ENCODE measurements at places on chromosomes 1 and 21.

DNA sequence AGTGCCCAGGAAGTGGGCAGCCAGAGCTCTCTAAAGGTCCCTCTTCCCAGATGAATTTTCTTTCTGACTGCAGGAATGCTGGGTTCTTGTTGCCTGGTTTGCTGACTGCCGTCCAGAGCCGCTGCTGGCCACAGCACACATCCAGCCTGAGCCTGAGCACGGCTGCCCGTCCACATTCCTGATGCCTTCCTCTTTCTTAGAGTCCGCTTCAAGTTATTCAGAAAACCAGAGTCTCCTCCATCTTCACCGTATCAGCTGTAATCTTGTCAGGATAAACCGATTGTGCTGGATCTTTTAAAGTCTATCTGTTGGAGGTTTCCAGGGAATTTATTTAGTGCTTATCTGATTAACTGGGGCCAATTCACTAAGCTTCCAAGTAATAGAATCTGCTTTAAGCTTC is 84.8 kb upstream of the BCAR3 start:
- no peak for DNase-seq

- DNase-seq = no peak
Measured at GRCh38 chr1:225860876-225861441, 21.2 kb downstream of the TMEM63A start.

DNA sequence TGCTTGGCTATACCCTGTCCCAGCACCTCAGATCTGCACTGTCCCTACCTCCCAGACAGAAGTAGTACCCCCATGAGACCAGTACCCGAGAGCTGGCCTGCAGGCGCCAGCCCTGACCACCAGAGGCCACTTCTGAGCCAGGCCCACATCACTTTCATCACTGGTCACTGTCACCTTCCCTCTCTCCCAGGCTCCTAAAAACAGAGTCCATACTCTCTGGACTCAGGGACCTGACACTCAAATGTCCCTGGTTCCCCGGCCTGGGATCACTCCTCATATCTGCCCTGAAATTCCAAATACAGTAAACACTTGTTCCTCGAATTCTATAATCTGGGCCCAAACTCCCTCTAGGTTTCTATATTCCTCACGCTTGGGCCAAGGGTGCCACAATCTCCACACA is 18.7 kb downstream of the TMEM53 start:
- DNase-seq = no peak

DNA sequence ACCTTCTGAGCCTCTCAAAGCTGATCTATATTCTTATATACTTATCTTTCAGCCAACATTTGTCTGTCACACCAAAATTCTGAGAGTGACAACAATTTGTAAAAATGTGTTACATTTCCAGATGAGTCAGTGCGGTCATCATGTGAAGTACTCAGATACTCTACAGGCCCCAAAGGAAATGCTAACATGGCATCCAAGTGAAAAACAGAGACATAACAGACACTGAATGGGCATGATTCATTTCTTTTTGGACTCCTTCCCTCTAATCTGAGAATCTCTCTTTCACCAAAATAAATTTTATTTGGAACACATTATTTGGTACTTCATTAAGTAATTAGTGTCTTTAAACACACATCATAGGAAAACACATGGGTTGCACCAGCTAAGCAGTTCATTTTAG is 96.6 kb downstream of the SLC44A5 start:
- no peak for DNase-seq

- DNase-seq = no peak
Measured at GRCh38 chr1:27038020-27038419, 25.4 kb upstream of the TENT5B start.

DNA sequence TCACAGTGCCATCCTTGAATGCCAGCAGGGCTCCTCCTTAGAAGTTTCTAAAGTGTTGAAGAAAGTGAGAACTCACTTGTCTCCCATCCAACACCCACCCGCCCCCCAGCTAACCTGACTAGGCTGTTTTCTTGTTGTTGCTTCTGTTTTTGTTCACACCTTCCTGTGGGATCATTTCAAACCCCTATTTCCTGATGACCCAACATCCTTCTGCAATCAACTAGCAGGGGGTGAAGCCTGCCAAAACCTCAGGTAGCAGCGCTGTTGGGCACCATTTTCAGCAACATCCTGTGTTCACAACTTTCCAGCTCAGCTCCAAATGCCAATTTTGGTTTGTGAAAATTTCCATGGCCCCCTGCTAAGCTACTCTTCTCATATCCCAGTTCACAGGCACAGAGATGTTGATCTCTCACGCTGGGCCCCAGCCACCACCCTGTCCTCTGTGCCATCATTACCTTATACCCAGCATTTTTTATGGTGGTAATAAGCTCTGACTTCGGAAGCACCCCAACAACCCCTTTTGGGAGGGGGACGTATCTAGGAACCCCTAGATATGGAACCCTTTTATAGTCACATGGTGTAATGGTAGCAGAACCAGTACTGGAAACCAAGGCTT is 41.4 kb downstream of the CDC7 start:
- no peak for DNase-seq

DNA sequence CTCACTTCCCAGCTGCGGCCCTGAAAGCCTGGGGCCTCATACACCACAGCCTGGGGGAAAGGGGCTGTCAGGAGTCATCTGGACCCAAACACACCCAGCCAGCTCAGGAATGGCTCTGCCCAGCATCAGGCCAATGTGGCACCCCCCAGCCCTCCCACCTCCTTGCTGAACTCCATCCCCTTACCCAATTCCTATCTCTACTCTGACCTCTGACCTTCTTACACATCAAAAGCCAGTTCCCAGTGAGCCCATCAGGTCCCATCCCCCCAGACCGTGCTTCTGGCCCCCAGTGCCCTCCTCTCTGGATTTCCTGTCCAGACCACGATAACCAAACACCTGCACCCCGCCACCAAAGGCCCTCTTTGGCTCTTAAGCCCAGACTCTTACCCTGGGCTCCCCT is 16.3 kb downstream of the CRYBG2 start:
- no peak for DNase-seq

DNA sequence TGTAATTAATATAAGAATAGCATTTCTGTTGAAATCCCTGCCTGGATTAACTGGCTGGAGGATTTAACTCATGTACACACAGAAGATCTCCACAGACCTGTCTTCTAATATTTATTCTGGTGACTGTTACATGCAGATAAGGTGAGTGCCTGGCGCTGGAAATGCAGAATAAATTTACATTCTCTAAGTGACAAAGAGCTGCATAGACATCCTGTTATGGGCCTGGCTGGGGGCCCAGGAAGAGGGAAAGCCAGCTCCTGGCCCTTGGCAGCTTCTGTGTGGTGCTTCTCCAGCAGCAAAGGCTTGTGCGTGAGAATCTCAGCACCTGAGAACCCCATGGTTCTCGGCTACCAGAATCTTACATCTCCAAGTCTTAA is 446.6 kb downstream of the PTPRU start:
- no peak for DNase-seq

- no peak for DNase-seq
Measured at GRCh38 chr1:98057236-98057910, 136.5 kb upstream of the DPYD start.

Data from smooth muscle cell of the brain vasculature (primary cell).